Ascending aorta (tissue), 2 donors: ENCODE measurements at places on chromosomes 5 and 9.

- H3K4me1 ChIP-seq: peaks cover 4% of the 10 kb centered on the region
- peak overlapping the region; percentile 18 for H3K27ac ChIP-seq
- no peak overlapping the region for H3K4me3 ChIP-seq
- H3K36me3 ChIP-seq: peaks cover 21% of the 10 kb centered on the region
- H3K27me3 ChIP-seq: no peaks in the 10 kb centered on the region
Measured at GRCh38 chr9:124306098-124306735, 48.5 kb downstream of the NEK6 start.

DNA sequence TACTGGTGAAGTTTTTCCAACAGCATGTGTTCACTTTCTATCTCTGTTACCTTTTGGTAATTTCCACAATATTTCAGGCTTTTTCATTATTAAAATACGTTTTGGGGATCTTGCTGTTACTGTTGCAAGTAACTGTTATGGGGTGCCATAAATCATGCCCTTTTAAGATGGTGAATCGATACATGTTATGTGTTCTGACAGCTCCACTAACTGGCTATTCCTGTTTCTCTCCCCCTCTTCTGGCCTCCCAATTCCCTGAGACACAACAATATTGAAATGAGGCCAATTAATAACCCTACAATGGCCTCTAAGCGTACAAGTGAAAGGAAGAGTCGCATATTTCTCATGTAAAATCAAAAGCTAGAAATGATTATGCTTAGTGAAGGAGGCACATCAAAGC, 13.1 kb upstream of the MSH3 start:
- H3K4me1 ChIP-seq: no peaks in the 10 kb centered on the region
- no peak overlapping the region for H3K4me3 ChIP-seq
- H3K27ac ChIP-seq: no peak overlapping the region

DNA sequence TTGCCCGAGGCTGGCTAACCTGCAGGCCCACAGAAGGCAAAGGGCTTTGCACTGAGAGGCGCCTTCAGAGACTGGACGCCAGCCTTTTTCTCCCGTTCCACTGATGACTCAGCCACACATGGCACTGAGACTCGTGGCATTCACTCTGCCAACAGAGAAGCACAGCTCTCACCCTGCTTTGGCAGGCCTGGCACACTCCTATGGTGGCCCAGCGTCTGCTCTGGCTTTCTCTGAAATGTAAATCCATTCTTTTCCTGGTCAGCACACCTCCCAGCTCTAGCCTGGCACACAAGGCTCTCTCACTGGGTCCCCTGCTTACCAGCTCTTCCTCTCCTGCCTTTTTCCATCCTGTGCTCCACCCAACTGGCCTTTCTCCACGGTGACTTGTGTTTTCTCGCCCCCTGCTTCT, 5.9 kb upstream of the MELK start:
- no peak overlapping the region for H3K4me3 ChIP-seq
- no peaks in the 10 kb centered on the region for H3K27me3 ChIP-seq
- H3K27ac ChIP-seq: peak overlapping the region; percentile 83
- peak; percentile 85 for DNase-seq

- H3K27ac ChIP-seq: peak overlapping the region; percentile 78
- H3K27me3 ChIP-seq: no peaks in the 10 kb centered on the region
- no peak overlapping the region for H3K4me3 ChIP-seq
- H3K36me3 ChIP-seq: no peaks in the 10 kb centered on the region
Measured at GRCh38 chr9:114395334-114395617, 7.5 kb upstream of the AKNA start.

- H3K4me3 ChIP-seq: no peak overlapping the region
- DNase-seq: no peak
- H3K4me1 ChIP-seq: no peaks in the 10 kb centered on the region
- H3K27ac ChIP-seq: no peak overlapping the region
- H3K36me3 ChIP-seq: no peaks in the 10 kb centered on the region
Measured at GRCh38 chr5:36670548-36670947, 64.1 kb downstream of the SLC1A3 start.

DNA sequence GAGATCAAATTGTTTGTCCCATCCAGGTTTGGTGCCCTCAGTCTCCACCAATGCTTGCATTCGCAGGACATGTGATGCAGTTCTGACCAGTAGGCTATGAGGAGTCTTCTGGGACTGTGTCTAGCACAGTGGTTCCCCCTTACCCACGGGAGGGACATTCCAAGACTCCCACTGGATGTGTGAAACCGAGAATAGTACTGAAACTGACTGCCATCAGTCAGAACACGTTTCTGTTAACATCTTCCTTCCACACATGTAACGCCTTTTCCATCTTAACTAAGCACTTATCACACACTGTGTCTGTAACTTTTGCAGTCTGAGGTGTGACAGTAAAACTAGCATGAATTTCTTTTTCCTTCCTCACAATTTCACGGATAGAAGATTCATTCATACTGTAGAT, 74.7 kb downstream of the PTTG1 start:
- no peaks in the 10 kb centered on the region for H3K36me3 ChIP-seq
- DNase-seq: no peak
- H3K4me1 ChIP-seq: no peaks in the 10 kb centered on the region
- no peaks in the 10 kb centered on the region for H3K27me3 ChIP-seq

- no peaks in the 10 kb centered on the region for H3K27me3 ChIP-seq
- DNase-seq: no peak
- no peak overlapping the region for H3K27ac ChIP-seq
- H3K36me3 ChIP-seq: no peaks in the 10 kb centered on the region
- H3K4me1 ChIP-seq: no peaks in the 10 kb centered on the region
Measured at GRCh38 chr5:124302533-124302932, 443.9 kb downstream of the ZNF608 start.

DNA sequence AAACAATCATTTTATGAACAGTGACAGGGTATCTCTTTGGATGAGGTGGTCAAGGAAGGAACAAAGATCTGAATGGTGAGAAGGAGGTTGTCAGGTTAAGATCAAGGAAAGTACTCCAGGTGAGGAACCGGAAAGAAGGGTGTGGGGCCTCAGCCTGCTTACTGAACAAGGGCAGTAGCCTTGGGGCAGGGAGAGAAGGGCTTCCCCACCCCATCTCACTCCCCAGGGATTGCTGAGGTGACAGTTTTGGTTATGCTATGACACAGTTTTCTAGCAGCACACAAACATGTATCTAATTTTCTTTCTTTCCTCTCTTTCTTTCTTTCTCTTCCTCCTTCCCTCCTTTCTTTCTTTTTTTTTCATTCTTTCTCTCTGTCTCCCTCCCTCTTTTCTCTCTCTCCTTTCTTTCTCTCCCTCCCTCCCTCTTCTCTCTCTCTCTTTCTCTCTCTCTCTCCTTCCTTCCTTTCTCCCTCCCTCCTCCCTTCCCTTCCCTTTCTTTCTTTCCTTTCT, 4.1 kb upstream of the HDHD3 start:
- H3K27ac ChIP-seq: no peak overlapping the region
- H3K4me1 ChIP-seq: no peaks in the 10 kb centered on the region
- H3K4me3 ChIP-seq: no peak overlapping the region

DNA sequence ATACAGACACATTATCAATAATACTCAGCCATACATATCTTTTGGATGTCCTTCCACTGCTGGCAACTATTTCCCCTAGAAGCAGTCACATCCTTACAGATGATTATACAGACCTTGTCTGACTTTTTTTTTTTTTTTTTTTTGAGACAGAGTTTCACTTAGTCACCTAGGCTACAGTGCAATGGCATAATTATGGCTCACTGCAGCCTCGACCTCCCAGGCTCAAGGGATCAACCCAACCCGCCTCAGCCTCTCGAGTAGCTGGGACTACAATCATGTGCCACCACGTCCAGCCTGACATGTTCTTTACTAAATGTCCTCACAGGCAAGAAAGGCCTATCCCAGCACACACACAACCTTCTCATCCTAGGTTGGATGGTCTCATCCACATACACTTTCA, 24.0 kb downstream of the NR6A1 start:
- H3K27ac ChIP-seq: no peak overlapping the region
- H3K27me3 ChIP-seq: no peaks in the 10 kb centered on the region
- H3K4me1 ChIP-seq: no peaks in the 10 kb centered on the region
- H3K36me3 ChIP-seq: no peaks in the 10 kb centered on the region

DNA sequence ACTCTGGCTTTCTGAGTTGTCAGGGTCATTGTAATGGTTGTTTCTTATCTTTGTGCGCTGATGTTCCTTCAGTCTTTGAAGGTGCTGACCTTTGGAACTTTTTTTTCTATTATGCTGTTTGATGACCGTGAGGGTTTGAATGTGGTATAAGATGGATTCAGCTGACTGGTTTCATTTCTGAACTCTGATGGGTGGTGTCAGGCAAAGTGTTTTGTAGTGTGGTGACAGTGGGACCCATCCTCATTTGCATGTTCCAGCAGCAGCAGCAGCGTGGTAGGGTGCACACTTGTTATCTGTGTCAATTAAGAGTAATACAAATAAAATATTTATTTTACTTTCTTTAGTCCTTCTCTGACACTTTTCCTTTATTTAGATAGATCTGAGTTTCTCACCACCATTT, 227.7 kb upstream of the PRR16 start:
- H3K4me1 ChIP-seq: no peaks in the 10 kb centered on the region
- no peak overlapping the region for H3K27ac ChIP-seq
- no peak overlapping the region for H3K4me3 ChIP-seq
- no peak for DNase-seq
- H3K27me3 ChIP-seq: no peaks in the 10 kb centered on the region

GRCh38 chr5:98641671-98642070, 131.8 kb upstream of the RGMB start:
- no peaks in the 10 kb centered on the region for H3K27me3 ChIP-seq
- no peak overlapping the region for H3K4me3 ChIP-seq
- H3K36me3 ChIP-seq: no peaks in the 10 kb centered on the region
- DNase-seq: no peak

- H3K4me3 ChIP-seq: no peak overlapping the region
- no peak for DNase-seq
- no peaks in the 10 kb centered on the region for H3K27me3 ChIP-seq
- peaks cover 2% of the 10 kb centered on the region for H3K4me1 ChIP-seq
Measured at GRCh38 chr9:126986506-126986951, 71.9 kb downstream of the RALGPS1 start.

DNA sequence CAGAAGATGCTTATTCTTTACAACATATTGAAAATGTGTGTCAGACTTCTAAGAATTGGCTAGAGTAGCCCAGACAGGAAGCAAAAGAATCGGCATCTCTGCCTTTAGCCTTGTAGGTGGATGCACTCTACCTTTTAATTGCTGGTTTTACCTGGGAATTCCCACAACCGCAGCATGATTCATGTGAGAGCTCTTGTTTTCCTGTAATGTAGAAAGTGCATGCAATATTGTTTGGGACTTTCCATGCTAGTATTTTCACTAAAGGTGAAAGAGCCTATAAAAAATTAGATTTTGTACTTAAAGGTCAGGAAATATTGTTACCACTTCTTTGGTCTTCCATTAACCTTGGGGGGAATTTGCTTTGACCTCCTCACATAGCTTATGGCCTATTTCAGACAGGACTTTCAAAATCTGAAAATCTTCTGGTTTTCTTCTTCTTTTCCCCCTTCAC, 89.8 kb downstream of the NTRK2 start:
- H3K4me1 ChIP-seq: no peaks in the 10 kb centered on the region
- no peak overlapping the region for H3K4me3 ChIP-seq
- H3K27me3 ChIP-seq: no peaks in the 10 kb centered on the region
- H3K36me3 ChIP-seq: no peaks in the 10 kb centered on the region
- H3K27ac ChIP-seq: no peak overlapping the region

GRCh38 chr5:122707796-122708195, 67.1 kb upstream of the SNX2 start:
- no peaks in the 10 kb centered on the region for H3K4me1 ChIP-seq
- H3K27me3 ChIP-seq: no peaks in the 10 kb centered on the region
- H3K27ac ChIP-seq: no peak overlapping the region
- DNase-seq: no peak

GRCh38 chr9:137988051-137988450, 110.5 kb downstream of the CACNA1B start:
- H3K36me3 ChIP-seq: no peaks in the 10 kb centered on the region
- H3K4me1 ChIP-seq: no peaks in the 10 kb centered on the region
- no peaks in the 10 kb centered on the region for H3K27me3 ChIP-seq

DNA sequence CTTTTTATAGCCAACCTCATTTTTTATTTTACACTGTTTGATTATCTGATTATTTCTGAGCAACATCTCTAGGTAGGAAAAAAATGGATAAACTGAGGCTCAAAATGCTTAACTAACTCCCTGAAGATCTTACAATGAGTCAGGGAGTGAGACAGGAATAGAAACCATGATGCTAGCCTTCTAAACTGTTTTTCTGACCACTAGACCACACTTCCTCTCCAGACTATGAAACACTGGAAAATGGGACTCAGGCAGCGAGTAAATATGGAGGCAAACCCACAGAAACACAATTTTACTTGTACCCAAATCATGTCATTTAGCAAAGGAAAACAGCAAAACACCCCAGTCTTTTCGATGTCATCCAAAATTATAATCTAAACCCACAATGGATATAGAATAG, 129.9 kb upstream of the ANKH start:
- peaks cover 2% of the 10 kb centered on the region for H3K4me1 ChIP-seq
- no peaks in the 10 kb centered on the region for H3K27me3 ChIP-seq
- no peaks in the 10 kb centered on the region for H3K36me3 ChIP-seq

DNA sequence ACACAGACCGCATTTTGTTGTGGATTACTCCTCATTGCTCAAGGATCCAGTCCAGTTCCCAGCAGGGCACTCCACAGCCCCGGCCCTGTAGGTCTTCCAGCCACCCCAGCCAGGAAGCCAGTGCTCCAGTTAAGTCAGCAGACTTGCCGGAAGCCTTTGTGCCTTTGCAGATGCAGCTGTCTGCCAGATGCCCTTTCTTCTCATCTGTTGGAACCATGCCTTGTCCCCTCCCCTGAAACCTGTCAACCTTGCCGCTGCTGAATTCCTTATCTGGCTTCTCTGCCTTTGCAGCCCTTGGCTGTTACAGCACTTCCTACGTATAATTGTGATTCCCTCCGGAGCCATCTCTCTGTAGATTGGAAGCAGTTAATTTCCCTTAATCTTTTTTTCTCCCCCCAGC, 28.4 kb downstream of the PSAT1 start:
- no peak for DNase-seq
- H3K36me3 ChIP-seq: no peaks in the 10 kb centered on the region
- H3K27me3 ChIP-seq: no peaks in the 10 kb centered on the region
- no peak overlapping the region for H3K4me3 ChIP-seq
- no peaks in the 10 kb centered on the region for H3K4me1 ChIP-seq
- H3K27ac ChIP-seq: no peak overlapping the region

GRCh38 chr5:122907276-122907675, 61.9 kb downstream of the SNX24 start:
- no peaks in the 10 kb centered on the region for H3K36me3 ChIP-seq
- peak overlapping the region; percentile 24 for H3K4me3 ChIP-seq
- no peak for DNase-seq
- H3K4me1 ChIP-seq: peaks cover 16% of the 10 kb centered on the region

DNA sequence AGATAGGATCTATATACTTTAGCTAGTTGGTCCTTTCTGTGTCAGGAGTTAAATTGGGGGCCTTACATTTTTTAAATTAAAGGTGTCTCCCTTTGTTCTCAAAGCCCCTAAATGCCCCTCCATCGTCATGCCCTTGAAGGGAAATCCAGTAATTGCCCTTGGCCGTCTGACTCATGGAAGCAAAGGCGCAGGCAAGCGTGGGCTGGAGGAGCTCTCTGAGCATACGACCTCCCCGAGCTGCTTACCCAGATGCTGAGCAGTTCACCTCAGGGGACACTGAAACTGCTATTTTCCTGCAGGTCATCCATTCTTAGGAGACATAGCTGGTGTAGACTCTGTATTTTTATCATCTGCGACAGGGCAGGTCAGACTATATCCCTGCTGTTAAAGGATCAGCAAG, 23.0 kb downstream of the PCSK1 start:
- H3K36me3 ChIP-seq: no peaks in the 10 kb centered on the region
- no peak overlapping the region for H3K4me3 ChIP-seq
- H3K4me1 ChIP-seq: no peaks in the 10 kb centered on the region
- H3K27me3 ChIP-seq: no peaks in the 10 kb centered on the region

- H3K36me3 ChIP-seq: no peaks in the 10 kb centered on the region
- H3K27me3 ChIP-seq: no peaks in the 10 kb centered on the region
- H3K4me1 ChIP-seq: no peaks in the 10 kb centered on the region
- no peak overlapping the region for H3K27ac ChIP-seq
Measured at GRCh38 chr9:93814077-93814956, 140.8 kb downstream of the BARX1 start.
